Muscle of back (tissue), 13 donors: ENCODE measurements at places on chromosomes 11 and 22.

DNA sequence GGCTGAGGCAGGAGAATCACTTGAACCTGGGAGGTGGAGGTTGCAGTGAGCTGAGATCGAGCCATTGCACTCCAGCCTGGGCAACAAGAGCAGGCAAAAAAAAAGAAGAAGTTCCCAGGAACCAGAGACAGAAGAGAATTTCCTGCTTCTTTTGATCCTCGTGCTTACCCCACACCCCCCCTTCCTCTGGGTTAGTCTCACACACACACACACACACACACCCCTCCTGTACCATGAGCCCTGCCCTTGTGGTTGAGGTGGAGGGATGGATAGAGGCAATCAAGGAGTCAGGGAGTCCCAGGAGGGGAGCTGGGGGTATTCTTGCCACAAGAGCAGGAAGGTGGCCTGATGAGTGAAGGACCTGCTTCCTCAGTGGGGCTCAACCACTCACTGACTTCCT lies 4.1 kb upstream of the UBE2L6 start:
- no peak for DNase-seq

DNA sequence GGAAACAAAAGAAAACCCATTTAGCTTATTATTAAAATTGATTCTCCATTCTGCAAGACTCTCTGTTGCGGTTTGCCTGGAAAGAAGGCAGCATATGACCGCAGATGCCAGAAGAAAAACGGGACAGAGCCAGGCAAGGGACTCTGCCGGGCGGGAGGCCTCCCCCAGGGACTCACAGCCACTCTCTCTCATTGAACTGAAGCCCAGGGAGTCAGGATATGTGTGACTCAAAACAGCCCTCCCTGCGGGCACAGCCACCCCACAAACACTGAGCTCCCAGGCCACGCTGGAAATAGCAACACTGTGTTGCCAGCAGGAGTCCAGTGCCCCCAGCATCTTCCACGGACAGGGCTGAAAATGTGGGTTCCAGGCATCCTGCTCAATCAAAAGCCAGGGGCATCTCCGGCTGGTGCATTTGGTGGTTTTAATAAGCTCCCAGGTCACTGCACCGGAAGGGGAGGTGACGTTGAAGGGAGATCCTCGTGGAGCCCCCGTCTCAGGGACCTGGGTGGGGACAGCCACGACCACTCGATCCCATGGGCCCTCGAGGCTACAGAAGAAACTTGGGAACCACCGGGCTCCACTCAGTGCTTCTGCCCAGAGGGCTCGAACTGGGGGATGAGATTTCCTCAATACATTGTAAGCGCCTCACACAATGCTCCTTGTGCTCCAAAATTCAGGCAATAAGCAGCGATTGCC lies 624.5 kb downstream of the TBC1D22A start:
- DNase-seq = no peak

DNA sequence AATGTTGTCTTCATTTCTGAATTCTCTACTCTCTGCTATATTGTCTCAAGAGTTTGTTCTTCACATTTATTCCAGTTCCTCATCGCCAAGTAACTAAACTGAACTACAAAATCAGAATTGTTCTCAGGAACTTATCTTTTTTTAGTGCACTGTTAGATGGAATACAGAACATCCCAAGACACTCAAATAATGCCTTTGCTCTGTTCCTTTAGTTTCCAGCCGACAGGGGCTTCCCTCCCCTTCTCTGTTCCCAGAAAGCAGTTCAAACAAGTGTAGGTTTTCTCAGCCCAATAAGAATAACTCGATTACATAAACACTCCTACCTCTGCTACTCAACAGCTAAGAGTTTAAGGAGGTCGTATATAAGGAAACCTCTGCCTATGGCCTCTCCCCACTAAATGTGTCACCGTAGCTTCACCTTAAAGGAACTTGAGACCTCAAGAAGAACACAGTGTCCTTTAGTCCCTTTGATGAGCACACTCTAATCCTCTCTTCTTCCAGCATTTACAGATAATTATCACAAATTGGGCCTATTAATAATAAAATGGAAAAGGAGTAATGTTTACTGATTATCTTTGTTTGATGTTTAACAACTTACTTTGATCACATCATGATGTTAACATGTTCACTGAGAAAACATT lies 6.9 kb downstream of the POU2AF3 start:
- no peak for DNase-seq

GRCh38 chr11:130390071-130390758 lies 38.2 kb downstream of the ADAMTS8 start:
- DNase-seq = no peak

DNA sequence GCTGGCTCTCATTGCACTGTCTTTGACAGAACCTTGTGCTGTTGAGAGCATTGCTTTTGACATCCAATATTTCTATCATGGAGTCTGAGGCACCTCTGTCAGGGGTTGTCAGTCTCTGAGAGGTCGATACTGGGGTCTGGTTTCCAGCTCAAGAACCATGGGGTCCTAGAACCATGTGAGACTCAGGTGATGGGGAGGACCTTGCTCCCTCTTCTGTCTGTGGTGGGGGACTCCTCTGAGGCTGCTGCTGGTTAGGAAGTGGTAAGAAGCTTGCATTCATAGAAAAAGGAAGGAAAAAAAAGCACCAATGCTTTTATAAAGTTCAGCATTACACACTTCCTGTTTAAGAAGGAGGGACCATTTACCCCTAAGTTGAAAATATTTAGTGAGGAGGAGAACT lies 91.8 kb upstream of the CD44 start:
- DNase-seq = no peak

DNA sequence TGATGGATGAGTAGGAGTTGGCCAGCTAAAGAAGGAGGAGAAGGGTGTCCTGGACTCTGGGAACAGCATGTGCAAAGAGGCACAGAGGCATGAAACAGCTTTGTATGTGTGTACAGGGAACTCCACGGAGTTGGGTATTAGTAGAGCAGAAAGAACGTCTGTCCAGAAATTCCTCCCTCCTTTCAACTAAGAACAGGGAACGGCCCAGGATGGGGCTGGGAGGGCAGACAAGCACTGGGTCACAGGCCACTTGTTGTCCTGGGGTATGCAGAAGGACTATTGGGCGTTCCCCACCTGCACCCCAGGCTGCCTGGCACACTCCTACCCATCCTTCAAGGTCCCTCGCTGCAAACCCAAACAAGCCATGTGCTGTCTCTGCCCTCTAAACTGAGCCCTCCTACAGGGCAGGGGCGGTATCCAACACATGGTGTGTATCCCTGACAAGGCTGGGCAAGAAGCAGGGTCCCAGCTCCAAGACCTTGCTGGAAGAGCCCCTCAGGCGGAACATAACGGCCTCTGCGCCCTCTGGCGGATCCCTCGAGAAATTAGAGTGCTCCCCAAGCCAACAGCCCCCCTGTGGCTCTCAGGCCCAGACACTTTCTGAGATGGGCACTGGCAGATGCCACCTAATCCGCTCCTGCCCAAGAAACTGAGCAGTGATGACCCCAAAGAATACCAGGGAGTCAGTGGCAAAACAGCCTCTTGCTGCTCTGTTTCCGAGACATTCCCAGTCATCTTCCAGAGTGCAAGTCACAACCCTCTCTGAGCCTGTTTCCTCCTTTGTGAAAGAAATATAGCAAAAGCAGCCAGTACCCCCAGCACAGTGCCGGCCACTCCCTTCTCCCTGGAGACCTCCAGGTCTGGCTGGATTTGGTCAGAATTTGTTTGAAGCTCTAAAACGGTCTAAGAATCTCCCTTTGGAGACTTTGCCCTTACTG lies 1.6 kb upstream of the ELFN2 start:
- DNase-seq = no peak

- DNase-seq = no peak
Measured at GRCh38 chr11:128299132-128299726, 288.1 kb downstream of the ETS1 start.

DNA sequence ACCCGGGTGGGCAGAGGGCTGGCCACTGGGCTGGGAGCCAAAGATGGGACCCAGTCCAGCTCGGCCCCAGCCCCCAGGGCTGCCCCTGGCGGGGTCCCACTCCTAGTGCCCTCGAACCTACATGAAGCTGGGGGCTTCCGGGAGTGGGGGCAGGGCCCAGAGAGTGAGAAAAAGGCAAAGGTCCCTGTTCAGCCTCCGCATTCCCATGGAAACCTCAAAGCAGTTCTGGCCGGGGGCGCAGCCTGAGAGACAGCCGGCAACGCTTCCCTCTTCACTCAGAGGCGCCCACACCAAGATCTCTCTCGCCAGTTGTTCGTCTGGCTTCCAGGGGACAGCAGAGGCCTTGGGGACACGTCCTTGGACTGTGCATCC lies 22.4 kb upstream of the ARHGAP8 start:
- DNase-seq = peak; percentile 83

GRCh38 chr11:93089474-93090102 lies 108.2 kb downstream of the SLC36A4 start:
- peak; percentile 31 for DNase-seq
